Activated CD8-positive, alpha-beta T cell treated with anti-CD3 and anti-CD28 coated beads for 36 hours (primary cell): ENCODE measurements at places on chromosomes 7 and 10. TPM values are rescaled to one million over a fixed set of nuclear protein-coding genes. Genes with fewer than 3 reads are reported as not detected.

DNA sequence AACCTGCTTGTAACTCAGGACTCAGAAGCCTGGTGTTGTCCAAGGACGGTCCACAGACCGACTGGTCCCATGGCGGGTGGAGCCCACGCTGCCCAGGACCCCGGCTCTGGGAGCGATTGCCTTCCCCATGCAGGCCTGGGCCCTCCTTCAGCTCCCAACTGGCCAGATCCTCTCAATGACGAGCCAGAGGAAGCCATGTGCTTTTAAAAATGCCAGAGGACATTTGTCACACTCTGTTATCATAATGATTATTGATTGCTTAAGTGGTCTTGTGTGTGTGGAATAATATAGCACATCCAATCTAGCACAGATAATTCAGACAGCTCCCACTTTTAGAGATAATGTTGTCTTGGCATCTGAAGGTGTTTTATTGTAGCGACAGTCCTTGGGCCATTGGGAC, 22.6 kb upstream of the OGDHL start:
- no peak overlapping the region for H3K27ac ChIP-seq
- H3K27me3 ChIP-seq: peaks cover 3% of the 10 kb centered on the region
- DNase-seq: no peak
- H3K4me1 ChIP-seq: no peaks in the 10 kb centered on the region
- no peak overlapping the region for H3K4me3 ChIP-seq

DNA sequence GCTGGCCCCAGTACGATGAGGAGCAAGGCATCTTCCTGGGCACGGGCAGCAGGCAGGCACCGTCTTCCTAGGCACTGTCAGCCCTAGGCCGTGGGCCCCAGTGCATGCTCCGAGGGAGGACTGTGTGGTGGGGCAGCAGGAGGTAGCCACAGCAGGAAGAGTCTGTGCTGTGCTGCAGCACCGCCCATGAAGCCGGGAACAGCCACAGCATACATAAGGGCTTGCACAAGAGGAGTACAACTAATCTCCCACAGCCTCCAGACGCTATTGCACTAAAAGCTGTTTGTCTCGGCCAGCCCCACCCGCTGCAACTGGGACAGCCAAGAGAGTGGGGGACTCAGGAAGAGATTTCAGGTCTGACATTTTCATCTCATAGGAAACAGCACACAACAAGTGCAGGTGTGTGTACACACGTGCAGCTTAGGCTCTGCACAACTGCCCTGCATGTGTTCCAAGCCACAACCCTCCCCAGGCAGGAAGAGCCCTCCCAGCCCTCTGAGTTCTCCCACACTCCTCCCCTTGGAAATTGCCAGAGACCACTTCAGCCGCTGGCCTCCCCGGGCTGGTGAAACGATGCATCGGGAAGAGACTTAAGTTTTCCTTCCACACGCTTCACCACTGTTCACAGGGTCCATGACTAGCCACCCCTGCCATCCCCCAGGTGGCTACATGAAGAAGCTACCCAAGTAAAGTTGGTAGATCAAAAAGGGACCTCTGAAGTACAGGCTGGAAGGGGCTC, 88.1 kb upstream of the DDC start:
- H3K27me3 ChIP-seq: no peaks in the 10 kb centered on the region
- DNase-seq: no peak
- no peak overlapping the region for H3K4me3 ChIP-seq

GRCh38 chr7:79529881-79530235, 76.4 kb upstream of the MAGI2 start:
- DNase-seq: no peak
- no peak overlapping the region for H3K27ac ChIP-seq
- no peaks in the 10 kb centered on the region for H3K27me3 ChIP-seq

GRCh38 chr7:112881-113280, 79.5 kb upstream of the FAM20C start:
- H3K27ac ChIP-seq: no peak overlapping the region
- no peaks in the 10 kb centered on the region for H3K36me3 ChIP-seq
- no peak for DNase-seq
- no peaks in the 10 kb centered on the region for H3K4me1 ChIP-seq
- peaks cover 35% of the 10 kb centered on the region for H3K27me3 ChIP-seq
- no peak overlapping the region for H3K4me3 ChIP-seq

- no peaks in the 10 kb centered on the region for H3K27me3 ChIP-seq
- H3K4me1 ChIP-seq: no peaks in the 10 kb centered on the region
- no peak for DNase-seq
- H3K27ac ChIP-seq: no peak overlapping the region
Observed at GRCh38 chr10:86658261-86658741, 4.0 kb downstream of the OPN4 start.

DNA sequence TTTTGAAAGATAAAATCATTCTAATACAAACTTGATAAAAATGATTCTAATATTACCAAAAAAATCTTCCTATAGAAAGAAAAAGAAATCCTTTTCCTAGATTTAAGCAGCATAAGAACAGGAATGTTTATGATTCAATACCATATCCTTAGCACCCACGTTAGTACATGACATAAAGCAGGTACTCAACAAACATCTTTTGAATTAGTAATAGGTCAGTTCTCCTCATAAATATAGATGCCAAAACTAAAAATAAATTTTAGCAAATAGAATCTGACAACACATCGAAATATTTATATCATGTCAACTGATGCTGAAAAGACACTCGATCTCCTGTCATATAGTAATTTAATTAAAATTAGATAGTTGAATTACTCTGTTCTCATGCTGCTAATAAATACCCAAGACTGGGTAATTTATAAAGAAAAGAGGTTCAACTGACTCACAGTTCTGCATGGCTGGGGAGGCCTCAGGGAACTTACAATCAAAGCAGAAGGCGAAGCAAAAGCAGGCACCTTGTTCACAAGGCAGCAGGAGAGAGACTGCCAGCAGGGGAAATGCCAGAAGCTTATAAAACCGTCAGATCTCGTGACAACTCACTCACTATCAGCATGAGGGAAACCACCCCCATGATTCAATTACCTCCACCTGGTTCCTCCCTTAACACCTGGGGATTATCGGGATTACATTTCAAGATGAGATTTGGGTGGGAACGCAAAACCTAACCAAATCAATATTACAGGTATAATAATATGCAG, 191.8 kb downstream of the HTR7 start:
- DNase-seq: no peak
- H3K27ac ChIP-seq: no peak overlapping the region
- peaks cover 2% of the 10 kb centered on the region for H3K27me3 ChIP-seq
- no peaks in the 10 kb centered on the region for H3K36me3 ChIP-seq

DNA sequence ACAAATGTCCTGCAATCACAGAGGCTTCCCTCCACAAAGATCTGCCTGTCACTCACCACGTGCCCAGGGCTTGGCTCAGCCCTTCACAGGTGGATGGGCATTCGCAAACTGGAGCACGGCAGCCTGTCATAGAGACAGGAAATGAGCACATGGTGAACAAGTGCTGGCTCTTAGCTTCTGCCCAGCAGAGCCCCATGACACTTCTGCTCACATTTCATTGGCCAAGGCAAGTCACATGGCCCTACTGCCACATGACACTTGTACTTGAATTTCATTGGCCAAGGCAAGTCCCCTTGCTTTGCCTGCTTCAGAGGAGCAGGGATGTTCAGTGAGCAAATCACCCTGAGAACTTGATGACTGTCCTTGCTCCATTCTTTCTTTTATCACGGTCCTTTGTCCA, 110.8 kb upstream of the PPP2R2D start:
- DNase-seq: peak; percentile 63
- H3K27ac ChIP-seq: no peak overlapping the region
- H3K4me1 ChIP-seq: no peaks in the 10 kb centered on the region
- no peak overlapping the region for H3K4me3 ChIP-seq

GRCh38 chr10:102420181-102420713, 389 bp upstream of the FBXL15 start:
- DNase-seq: peak; percentile 36
- H3K4me3 ChIP-seq: peak overlapping the region; percentile 87
- peaks cover 8% of the 10 kb centered on the region for H3K36me3 ChIP-seq
- peak overlapping the region; percentile 91 for H3K27ac ChIP-seq
- H3K4me1 ChIP-seq: peaks cover 22% of the 10 kb centered on the region

- no peak overlapping the region for H3K4me3 ChIP-seq
- peaks cover 52% of the 10 kb centered on the region for H3K4me1 ChIP-seq
Observed at GRCh38 chr10:3766046-3766756, 18.8 kb downstream of the KLF6 start.

DNA sequence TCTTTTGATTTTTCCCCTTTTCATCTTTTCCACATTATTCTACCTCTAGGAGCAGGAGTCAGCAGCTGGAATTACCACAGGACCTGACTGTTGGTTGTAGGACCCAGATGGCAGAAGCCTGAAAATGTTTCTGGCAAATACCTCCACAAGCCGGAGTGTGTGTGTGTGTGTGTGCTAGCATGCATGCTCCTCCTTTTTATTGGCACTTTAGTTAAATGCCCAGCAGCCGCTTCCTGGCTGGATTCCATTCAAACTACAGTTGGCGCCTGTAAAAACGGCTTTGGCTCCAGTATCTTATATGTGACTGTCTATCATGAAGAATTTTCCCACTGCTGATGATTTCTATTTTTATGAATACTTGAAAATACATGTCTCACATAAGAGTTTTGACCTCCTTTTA, 319.7 kb upstream of the SP4 start:
- peaks cover 2% of the 10 kb centered on the region for H3K4me1 ChIP-seq
- H3K27ac ChIP-seq: no peak overlapping the region
- no peak overlapping the region for H3K4me3 ChIP-seq
- DNase-seq: no peak
- H3K36me3 ChIP-seq: no peaks in the 10 kb centered on the region

GRCh38 chr7:72286519-72286918, 125.6 kb downstream of the CALN1 start:
- no peaks in the 10 kb centered on the region for H3K27me3 ChIP-seq
- H3K36me3 ChIP-seq: no peaks in the 10 kb centered on the region
- H3K27ac ChIP-seq: no peak overlapping the region
- H3K4me3 ChIP-seq: no peak overlapping the region
- no peaks in the 10 kb centered on the region for H3K4me1 ChIP-seq

DNA sequence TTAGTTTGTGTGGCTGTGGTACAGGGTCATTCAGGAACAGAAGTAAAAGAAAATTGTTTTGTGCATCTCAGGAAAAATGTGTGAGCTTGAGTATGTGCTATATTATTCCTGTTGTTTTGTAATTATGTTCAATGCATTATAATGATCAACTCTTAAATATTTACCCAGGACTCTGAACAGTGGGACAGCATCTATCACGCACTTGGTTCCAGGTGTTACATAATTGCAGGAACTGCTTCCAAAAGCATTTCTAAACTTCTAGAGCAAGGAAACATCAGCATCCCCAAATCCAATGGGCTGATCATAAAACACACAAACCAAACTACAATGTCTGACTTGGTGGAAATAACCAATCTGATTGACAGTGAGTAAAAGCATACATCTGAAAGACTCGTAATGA, 26.6 kb downstream of the ENO4 start:
- H3K27me3 ChIP-seq: peaks cover under 1% of the 10 kb centered on the region
- no peaks in the 10 kb centered on the region for H3K36me3 ChIP-seq
- DNase-seq: no peak
- H3K4me1 ChIP-seq: no peaks in the 10 kb centered on the region

- no peak for DNase-seq
- H3K4me1 ChIP-seq: no peaks in the 10 kb centered on the region
- H3K4me3 ChIP-seq: no peak overlapping the region
Observed at GRCh38 chr10:69398466-69398865, 18.3 kb downstream of the TACR2 start.

GRCh38 chr10:3451516-3452172, 279.1 kb upstream of the PITRM1 start:
- H3K27ac ChIP-seq: no peak overlapping the region
- no peaks in the 10 kb centered on the region for H3K36me3 ChIP-seq
- no peak overlapping the region for H3K4me3 ChIP-seq
- H3K27me3 ChIP-seq: peaks cover 26% of the 10 kb centered on the region
- no peak for DNase-seq
- peaks cover 7% of the 10 kb centered on the region for H3K4me1 ChIP-seq

DNA sequence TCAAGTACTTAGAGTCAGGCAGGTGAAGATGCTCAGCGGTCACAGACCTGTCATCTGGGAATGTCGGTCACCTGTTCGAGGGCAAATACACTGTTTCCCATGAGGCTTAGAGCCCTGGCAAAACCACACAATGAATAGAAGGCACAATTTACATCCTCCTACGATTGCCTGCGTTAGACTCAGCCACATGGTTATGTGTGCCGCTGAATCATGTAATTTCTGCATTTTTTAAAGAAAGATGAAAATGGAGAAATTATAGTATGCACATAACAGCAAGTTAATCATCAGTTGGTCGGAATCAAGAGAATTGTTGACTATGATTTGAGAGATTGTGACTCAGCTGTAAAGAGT, 158.2 kb downstream of the ADARB2 start:
- no peaks in the 10 kb centered on the region for H3K36me3 ChIP-seq
- no peak overlapping the region for H3K27ac ChIP-seq
- no peaks in the 10 kb centered on the region for H3K4me1 ChIP-seq
- no peak for DNase-seq

- no peak overlapping the region for H3K4me3 ChIP-seq
- no peak for DNase-seq
- no peaks in the 10 kb centered on the region for H3K36me3 ChIP-seq
- no peaks in the 10 kb centered on the region for H3K4me1 ChIP-seq
- peaks cover 4% of the 10 kb centered on the region for H3K27me3 ChIP-seq
- H3K27ac ChIP-seq: no peak overlapping the region
Observed at GRCh38 chr10:31188792-31189406, 130.1 kb upstream of the ZEB1 start.

GRCh38 chr7:34133983-34134782, 228.8 kb downstream of the BMPER start:
- peak; percentile 49 for DNase-seq
- no peak overlapping the region for H3K27ac ChIP-seq
- no peak overlapping the region for H3K4me3 ChIP-seq
- peaks cover 1% of the 10 kb centered on the region for H3K27me3 ChIP-seq
- no peaks in the 10 kb centered on the region for H3K4me1 ChIP-seq

DNA sequence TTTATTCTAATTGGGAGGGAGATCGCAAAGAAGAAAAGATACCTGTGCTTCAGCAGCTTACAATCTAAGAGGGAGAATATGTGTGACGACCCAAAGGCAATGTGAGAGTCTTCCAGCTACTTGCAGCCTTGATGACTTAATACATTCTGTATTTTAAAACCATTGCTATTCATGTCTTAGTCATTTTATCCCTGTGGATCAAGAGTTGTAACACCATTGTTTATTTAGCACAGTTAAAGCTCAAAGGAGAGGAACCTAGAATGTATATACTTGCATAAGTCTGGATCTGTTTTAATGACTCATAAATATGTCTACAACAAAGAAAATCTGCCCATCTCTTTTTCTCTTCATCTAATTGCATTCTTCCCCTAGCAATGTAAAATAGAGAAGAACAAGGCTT, 117.9 kb upstream of the DLX6 start:
- peaks cover 7% of the 10 kb centered on the region for H3K27me3 ChIP-seq
- H3K27ac ChIP-seq: no peak overlapping the region
- no peaks in the 10 kb centered on the region for H3K4me1 ChIP-seq
- DNase-seq: no peak
- no peak overlapping the region for H3K4me3 ChIP-seq

- H3K4me3 ChIP-seq: no peak overlapping the region
- H3K27ac ChIP-seq: no peak overlapping the region
- no peaks in the 10 kb centered on the region for H3K4me1 ChIP-seq
- no peaks in the 10 kb centered on the region for H3K36me3 ChIP-seq
- no peak for DNase-seq
- H3K27me3 ChIP-seq: no peaks in the 10 kb centered on the region
Observed at GRCh38 chr7:71615017-71615416, 483.1 kb downstream of the GALNT17 start.

Gene SSMEM1
- not detected for total RNA-seq

Gene PKD2L1
- total RNA-seq: not detected

Gene TMEM213
- total RNA-seq: not detected

Gene ZP3
- total RNA-seq: 12.2 TPM

Gene NUTM2A
- total RNA-seq: 0.22 TPM

Gene SFTPA1
- total RNA-seq: not detected

Gene PDE6C
- not detected for total RNA-seq

Gene TAX1BP1
- total RNA-seq: 94.6 TPM

Gene RAB19
- total RNA-seq: 5.6 TPM
